ENCODE measurements at places on chromosomes 16 and 17. TPM values are rescaled to one million over a fixed set of nuclear protein-coding genes. Genes with fewer than 3 reads are reported as not detected.

STAC2 gene
- total RNA-seq = 1.5 TPM

GRCh38 chr17:3978421-3979289 lies 14.4 kb upstream of the ATP2A3 start:
- no peak for DNase-seq
- peaks cover 6% of the 10 kb centered on the region for H3K4me1 ChIP-seq
- peaks cover 5% of the 10 kb centered on the region for H3K27me3 ChIP-seq
- no peaks in the 10 kb centered on the region for H3K36me3 ChIP-seq
- H3K27ac ChIP-seq = no peak overlapping the region
- no peak overlapping the region for H3K4me3 ChIP-seq

- no peak for DNase-seq
- peaks cover 22% of the 10 kb centered on the region for H3K36me3 ChIP-seq
- no peak overlapping the region for H3K4me3 ChIP-seq
- no peak overlapping the region for H3K27ac ChIP-seq
- H3K27me3 ChIP-seq = no peaks in the 10 kb centered on the region
- H3K4me1 ChIP-seq = peaks cover 7% of the 10 kb centered on the region
Measured at GRCh38 chr17:77217123-77217522, 76.4 kb downstream of the SEC14L1 start.

MYL11 gene
- 10.4 TPM for total RNA-seq

TMEM88 gene
- total RNA-seq = 4.5 TPM

DNA sequence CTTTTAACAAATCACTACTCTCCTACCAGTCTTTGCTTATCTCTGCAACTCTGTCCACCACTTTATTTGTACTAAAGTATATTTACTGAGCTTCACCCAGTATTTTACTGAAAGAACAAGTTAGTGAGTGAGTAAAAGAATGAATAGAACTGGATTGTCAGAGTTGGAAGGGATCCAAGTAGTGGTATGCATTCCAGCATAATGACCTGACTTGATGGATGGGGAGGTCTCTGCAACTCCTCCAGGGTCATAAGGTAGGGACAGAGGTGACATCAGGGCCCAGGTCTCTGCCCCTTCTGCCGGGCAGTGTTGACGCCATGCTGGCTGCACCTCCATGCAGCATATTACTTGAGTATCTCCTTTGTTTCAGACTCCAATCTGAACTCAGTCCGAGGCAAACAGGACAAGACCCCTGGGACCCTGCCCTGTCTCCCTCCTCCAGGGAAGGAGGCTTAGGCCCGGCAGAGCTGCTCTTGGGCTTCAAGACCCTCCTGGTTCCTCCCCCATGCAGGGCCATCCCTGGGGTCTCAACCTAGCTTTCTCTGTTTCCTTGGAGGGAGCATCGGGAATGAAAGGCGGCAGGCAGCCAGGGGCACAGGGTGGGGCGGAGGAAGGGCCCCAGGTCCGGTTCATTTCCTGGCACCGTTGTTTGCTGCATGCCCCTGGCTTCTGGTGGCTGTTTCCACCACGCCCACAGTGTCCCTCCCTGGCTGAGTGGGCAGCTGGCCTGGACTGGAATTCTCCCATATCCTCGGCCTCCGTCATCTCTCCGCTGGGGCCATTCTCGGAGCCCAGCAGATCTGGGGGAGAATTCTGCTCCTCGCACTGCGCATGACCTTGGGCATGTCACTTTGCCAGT lies 12.4 kb upstream of the ITGA3 start:
- H3K36me3 ChIP-seq = no peaks in the 10 kb centered on the region
- peaks cover 7% of the 10 kb centered on the region for H3K27me3 ChIP-seq
- DNase-seq = no peak
- no peak overlapping the region for H3K27ac ChIP-seq
- H3K4me1 ChIP-seq = peaks cover 5% of the 10 kb centered on the region
- H3K4me3 ChIP-seq = no peak overlapping the region

DNA sequence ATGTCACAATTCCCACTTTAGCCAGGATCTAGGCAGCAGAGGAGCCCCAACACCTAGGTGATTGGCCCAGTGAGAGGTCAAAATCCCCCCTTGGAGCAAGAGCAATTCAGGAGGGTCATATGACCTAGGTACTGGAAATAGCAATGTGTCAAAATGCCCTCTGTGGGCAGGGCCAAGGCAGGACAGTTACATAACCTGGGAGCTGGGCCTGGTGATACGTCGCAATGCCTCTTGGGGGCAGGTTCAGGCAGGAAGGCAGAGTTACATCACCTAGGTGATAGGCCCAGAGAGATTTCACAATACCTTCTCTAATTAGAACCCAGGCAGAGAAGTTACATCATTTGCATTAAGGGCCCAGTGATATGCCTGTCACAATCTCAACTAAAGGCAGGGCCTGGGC lies 1906.3 kb downstream of the TP53TG3F start:
- H3K36me3 ChIP-seq = no peaks in the 10 kb centered on the region
- no peak for DNase-seq
- no peaks in the 10 kb centered on the region for H3K4me1 ChIP-seq
- H3K27me3 ChIP-seq = no peaks in the 10 kb centered on the region
- no peak overlapping the region for H3K4me3 ChIP-seq

GRCh38 chr16:81366316-81366932 lies 51.7 kb downstream of the GAN start:
- peak overlapping the region; percentile 16 for H3K27ac ChIP-seq
- H3K4me3 ChIP-seq = no peak overlapping the region
- H3K4me1 ChIP-seq = no peaks in the 10 kb centered on the region

DNA sequence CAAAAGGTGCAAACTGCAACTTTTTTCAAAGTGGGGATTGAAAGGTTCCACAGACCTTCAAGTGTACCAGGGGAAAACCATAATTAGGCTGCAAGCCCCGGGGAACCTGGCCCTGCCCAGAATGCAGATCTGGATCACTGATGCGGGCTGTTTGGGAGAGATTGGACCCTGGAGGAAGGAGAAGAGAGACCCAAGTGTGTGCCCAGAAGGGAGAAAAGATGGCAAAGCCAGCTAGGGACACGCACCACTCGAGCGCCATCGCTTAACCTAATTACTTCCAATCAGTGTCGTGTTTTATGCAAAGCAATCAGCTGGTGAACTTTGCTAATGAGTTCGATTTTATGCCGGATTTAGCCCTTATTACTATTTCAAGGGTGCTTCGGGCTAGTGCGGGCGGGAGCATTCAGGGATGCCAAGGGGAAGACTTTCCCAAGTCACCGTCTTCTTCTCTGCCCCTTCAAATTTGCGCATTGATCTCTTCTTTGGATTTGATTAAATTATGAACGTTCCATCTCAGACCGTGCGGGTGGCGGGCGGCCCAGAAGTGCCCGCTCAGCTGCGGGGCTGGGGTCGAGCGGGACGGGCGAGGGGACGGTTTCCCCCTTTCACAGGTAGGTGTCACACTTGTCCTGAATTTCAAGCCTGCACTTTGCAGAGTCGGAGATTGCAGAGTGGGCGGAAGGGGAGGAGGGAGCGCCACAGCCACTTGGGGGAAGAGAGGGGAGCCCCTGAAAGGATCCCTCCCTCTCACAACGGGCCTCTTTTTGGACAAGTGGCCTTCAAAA lies 4.0 kb downstream of the IRX5 start:
- H3K4me1 ChIP-seq = peaks cover 23% of the 10 kb centered on the region
- peak overlapping the region; percentile 89 for H3K27ac ChIP-seq
- H3K36me3 ChIP-seq = peaks cover 35% of the 10 kb centered on the region
- DNase-seq = peak; percentile 73

- H3K36me3 ChIP-seq = no peaks in the 10 kb centered on the region
- no peak for DNase-seq
- H3K27me3 ChIP-seq = no peaks in the 10 kb centered on the region
- H3K4me3 ChIP-seq = no peak overlapping the region
- H3K4me1 ChIP-seq = no peaks in the 10 kb centered on the region
Measured at GRCh38 chr17:39123627-39124026, 27.8 kb downstream of the PLXDC1 start.

PRKCB gene
- total RNA-seq = 0.95 TPM

DNA sequence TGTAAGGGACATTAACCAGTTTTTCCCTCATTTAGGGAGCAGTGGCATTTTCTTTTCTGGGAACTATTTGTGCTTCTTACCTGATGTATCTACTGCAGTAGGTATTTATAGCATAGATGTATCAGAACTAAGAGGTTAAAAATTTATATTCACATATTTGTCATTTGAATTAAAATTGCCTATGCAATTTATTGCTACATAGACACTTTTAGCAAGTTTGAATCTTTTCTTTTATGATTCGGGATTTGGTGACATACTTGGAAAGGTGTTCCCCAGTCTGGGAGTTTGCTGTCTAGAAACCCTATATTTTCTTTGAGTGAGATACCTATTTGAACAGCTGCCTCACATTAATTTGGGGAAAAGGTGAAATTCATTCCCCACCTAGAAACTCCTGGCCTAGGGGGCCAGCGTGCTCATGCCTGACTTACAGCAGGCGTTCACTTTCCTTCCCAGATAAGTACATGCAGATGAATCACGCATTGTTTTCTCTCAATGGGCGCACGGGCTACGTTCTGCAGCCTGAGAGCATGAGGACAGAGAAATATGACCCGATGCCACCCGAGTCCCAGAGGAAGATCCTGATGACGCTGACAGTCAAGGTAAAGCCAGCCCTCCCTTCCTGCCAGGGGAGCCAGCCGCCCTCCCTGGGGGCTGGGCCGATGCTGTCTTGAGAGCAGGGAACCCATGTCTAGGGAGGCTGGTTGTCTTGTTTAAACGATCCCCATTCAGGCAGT lies 73.8 kb downstream of the SDR42E1 start:
- peaks cover 6% of the 10 kb centered on the region for H3K4me1 ChIP-seq
- no peak overlapping the region for H3K4me3 ChIP-seq
- no peak overlapping the region for H3K27ac ChIP-seq
- no peaks in the 10 kb centered on the region for H3K27me3 ChIP-seq

GRCh38 chr17:48499735-48500434 lies 30.9 kb downstream of the HOXB1 start:
- peak overlapping the region; percentile 22 for H3K4me3 ChIP-seq
- peak overlapping the region; percentile 24 for H3K27ac ChIP-seq
- H3K36me3 ChIP-seq = no peaks in the 10 kb centered on the region
- no peak for DNase-seq
- peaks cover 54% of the 10 kb centered on the region for H3K4me1 ChIP-seq
- H3K27me3 ChIP-seq = peaks cover 37% of the 10 kb centered on the region

Measured in type B pancreatic cell (in vitro differentiated cells).